ENCODE measurements at places on chromosomes 13 and 19.

DNA sequence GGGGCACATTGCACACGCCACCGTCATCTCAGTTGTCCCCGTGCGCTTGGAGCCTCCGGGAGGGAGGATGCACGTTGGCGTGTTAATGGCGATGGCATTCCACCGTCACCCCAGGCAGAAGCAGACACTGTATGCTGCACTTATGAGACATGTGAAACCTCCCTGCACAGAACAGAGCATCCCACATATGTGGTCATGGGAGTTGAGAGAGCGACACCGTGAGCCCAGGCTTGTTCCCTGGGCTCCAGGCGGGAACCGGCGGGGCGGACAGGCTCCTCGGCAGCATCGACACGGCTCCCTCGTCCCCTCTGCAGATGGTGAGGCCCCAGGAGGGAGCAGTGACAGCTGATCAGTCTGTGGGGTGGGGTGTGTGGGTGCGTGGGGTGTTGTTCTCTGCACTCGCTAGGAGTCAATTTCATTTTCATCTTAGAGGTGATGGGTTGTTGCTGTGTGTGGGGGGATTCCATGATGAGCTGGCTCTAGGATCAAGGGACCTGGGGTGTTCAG lies 40.4 kb downstream of the CRTC1 start:
- DNase-seq = no peak

GRCh38 chr13:33017323-33017929 lies 1.2 kb downstream of the KL start:
- no peak for DNase-seq

DNA sequence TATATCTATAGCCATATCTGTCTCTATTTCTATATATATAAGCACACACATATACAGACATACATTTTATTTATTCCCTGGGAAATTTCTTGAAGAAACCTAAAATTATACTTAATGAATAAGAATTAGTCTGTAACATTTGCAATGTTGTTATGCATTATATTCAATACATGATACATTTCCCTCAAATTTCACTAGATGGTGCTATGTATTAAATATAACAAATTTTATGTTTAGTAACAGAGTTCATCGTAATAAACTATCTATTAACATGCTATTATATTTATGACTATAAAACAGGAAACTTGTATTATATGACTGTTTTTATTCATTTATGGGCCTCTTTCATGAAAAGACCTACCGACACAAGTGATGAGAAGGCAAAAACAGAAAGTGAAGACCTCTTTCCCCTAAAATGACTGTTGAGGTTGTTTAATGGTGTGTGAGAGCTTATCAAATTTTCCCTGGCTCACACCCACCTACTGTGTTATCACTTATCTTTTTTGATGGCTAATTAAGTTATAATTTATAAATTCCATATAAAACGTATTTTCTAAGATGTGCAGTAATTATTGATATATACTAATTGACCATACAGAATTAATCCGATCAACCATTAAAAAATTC lies 881.9 kb downstream of the SLITRK6 start:
- peak; percentile 28 for DNase-seq

GRCh38 chr19:29559743-29560142 lies 33.9 kb downstream of the VSTM2B start:
- no peak for DNase-seq

DNA sequence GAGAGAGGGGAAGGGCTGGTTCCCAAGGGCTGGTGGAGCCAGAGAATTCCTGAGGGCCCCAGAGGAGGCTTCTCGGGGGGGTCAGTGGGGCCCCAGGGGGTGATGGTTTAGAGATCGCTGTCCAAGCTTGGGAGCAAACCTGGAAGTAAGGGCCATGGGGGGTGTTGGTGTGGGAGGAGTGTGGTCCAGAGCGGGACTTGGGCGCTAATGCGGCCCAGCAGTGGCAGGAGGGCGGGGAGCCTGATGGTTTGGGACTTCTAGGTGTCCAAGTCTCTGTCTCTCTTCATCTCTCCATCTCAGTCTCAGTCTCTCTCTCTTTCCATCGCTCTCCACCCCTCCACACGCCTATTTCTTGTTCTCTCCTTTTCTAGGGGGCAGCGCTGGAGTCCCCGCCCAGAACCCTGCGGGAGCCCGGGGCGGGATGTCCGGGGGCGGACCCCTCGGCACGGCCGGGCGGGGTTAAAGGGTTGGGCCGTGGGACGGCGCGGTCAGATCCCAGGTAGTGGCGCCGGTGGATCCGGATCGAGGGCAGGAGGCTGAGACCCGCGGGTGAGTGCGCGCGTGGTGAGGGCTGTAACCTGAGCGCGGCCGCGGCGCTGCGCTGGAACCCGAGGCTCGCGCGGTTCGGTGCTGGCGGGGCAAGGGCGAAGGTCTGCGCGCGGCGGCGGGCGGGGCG lies at the start of gene CYP4F22:
CYP4F22 (plus strand) TSS at position 491 of the 676 bp plus-strand sequence. CDS start 16,812 bp downstream, outside the sequence.
- no peak for DNase-seq

DNA sequence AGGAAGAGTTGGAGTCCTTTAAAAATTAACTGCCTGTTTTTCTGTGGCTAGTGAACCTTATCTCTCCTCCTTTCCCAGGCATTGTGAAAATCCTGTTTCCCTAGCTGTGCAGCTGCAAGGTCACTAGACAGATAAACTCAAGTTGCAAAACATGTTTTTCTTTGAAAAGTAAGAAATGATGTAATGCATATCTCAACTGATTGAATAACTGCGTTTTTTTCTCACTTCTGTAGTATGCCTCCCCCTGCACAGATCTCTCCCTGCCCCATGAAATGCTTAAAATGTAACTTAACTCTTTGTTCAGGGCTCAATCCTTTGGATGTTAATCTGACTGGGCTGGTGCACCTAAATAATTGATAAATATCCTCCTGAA lies 27.7 kb upstream of the CYSLTR2 start:
- no peak for DNase-seq

DNA sequence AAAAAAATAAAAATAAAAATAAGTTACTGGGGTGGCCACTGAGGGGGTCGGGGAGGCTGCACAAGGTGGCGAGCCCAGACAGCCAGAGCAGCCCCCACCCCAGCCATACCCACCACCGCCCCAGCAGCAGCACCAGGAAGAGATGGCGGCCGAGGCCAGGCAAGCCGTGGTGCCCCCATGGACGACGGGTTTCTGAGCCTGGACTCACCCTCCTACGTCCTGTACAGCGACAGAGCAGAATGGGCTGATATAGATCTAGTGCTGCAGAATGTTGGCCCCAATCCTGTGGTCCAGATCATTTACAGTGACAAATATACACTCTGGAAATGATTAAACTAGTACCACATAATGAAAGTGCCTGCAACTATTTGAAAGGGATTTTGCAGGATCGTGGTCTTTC lies 71.6 kb upstream of the ZDHHC20 start:
- no peak for DNase-seq

DNA sequence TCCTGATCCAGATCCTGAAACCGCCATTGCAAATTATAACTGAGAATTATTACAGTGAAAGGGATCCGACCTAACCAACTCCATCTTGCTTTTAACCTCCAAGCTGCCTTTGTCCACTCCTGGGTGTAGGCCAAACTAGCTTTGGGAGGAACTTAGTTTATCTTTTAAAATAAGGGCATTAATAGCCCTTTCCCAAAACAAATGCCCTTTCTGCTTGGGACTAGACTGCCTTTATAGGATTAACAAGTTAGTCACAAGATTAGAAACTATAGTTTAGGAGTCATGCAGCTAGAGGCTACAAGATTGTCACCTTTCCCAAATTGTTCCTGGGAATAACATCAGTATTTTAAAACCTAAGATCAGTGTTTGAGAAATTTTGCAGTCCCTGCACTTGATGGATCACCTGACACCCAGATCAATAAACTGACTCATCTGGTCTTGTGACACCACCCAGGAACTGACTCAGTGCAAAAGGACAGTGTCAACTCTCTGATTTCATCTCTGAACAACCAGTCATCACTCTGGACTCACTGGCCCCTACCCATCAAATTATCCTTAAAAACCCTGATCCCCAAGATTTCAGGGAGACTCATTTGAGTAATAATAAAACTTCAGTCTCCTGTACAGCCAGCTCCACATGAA lies 4.1 kb upstream of the ZNF841 start:
- DNase-seq = no peak

DNA sequence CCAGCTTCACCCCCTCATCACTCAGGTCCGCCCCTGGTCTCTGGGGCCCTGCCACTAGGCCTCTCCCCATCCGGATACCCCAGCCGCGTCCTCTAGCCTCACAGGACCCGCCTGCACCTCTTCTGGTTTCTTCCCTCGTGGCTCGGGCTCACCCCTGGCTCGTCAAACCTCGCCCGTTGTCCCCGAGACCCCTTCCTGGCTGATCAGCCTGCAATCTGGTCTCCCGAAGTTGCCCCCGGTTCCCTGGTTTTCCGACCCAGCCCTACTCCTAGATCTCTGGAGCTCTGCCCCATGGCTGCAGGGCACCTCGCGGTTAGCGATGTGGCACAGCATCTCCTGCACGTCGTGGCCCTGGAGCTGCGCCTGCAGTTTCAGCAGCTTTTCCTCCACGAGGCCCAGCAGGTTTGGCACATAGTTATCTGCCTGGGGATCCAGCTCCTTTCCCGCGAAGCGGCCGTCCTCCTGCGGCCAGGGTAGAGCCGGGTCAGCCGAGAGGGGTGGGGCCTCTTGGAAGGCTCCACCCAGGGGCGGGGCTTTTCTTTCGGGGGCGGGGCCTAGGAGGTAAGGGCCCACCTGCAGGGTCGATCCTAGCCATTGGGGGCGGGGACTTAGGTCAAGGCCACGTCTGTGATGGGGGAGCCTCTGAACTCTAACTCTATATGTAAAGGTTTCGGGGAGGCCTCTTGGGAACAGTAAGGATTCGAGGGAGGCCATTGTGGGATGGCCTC lies 2.4 kb upstream of the RGL3 start:
- DNase-seq = no peak

- DNase-seq = no peak
Measured at GRCh38 chr13:98273824-98274742, 97.0 kb upstream of the RNF113B start.

DNA sequence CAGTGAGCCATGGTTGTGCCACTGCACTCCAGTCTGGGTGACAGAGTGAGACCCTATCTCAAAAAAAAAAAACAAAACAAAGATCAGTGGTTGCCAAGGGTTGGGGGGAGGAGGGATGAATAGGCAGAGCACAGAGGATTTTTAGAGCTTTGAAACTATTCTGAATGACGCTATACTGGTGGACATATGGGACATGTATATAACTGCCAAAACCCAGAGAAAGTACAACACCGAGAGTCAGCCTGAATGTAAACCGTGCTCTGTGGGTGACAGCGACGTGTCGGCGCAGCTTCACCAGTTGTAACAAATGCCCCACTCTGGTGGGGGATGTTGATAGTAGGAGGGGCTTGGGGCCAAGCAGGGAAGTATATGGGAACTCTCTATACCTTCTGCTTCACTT lies 32.9 kb downstream of the ZIC5 start:
- no peak for DNase-seq
